ENCODE measurements at places on chromosomes 6 and 20.
A peak's percentile ranks its signal among the peaks of the same experiment; 100 is the strongest.

DNA sequence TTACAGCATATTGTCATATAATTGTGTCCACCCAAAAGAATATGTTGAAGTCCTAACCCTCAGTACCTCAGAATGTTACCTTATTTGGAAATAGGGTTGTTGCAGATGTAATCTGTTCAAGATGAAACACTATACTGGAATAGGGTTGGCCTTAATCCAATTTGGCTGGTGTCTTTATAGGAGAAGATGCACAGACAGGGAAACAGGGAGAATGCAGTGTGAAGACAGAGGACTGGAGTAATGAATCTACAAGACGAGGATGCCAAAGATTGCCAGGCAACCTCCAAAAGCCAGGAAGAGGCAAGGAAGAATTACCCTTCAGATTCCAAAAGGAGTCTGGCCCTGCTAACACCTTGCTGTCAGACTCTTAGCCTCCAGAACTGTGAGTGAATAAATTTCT is 482.9 kb downstream of the PTPRT start:
- DNase-seq: no peak

DNA sequence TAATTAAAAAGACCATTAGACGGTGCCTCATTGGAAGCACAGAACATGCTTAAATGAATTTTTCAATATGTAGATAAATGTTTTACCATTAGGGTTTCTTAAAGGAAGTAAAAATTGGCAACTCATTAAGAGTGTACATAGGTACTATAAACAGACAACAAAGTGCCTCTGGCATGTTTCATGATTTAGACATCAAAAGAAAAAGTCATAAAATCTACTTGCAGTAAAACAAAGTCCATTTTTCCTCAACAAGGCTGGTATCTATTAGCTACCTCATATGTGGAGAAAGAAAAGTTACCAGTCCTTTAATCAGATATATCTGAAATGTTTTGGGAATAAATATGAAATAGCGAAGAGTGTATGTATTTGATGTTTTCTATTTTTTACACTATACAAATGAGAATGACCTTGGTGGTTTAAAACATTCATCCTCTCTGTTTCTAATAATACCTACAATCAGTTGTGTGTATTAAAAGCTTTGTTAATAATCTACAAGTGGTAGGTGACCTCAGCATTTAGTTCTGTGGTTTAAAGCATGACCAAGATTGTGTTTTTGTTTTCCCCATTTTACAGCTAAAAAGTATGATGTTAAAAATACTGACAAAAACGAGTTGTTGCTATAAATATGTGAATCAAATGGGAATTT is 87.5 kb downstream of the HDGFL1 start:
- no peak for DNase-seq

DNA sequence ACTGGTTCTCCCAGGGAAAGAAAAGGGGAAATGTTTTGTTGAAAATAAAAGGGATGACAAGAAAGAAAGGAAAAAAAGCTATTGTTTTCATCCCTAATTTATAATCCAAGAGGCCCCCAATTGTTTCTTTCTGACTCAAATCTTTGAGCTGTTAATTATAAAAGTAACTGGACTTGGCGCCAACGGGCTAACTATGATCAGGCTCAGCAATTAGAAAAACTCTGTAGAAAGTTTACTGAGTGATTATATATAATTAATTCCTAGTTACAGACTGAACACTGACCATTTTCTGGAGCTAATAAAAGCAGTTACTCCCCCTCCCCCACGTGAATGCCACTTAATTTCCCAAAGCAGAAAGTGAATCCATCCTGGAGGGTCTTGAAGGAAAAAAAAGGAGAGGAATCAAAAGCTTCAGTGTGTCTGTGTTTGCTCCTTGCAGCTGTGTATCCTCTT is 3.2 kb downstream of the ZMYND8 start:
- DNase-seq: no peak

DNA sequence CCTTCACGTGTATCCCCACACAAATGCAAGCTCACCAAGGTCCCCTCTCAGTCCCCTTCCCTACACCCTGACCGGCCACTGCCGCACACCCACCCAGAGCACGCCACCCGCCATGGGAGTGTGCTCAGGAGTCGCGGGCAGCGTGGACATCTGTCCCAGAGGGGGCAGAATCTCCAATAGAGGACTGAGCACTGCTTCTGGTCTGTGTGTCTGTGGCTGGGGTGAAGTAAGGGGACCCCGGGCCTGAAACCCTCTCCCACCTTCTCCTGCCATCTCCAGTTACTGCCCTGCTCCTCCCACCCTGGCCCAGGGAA is 8.3 kb downstream of the MYL9 start:
- DNase-seq: no peak

- no peak for DNase-seq
Observed at GRCh38 chr20:32158943-32159660, 48.4 kb downstream of the PLAGL2 start.

DNA sequence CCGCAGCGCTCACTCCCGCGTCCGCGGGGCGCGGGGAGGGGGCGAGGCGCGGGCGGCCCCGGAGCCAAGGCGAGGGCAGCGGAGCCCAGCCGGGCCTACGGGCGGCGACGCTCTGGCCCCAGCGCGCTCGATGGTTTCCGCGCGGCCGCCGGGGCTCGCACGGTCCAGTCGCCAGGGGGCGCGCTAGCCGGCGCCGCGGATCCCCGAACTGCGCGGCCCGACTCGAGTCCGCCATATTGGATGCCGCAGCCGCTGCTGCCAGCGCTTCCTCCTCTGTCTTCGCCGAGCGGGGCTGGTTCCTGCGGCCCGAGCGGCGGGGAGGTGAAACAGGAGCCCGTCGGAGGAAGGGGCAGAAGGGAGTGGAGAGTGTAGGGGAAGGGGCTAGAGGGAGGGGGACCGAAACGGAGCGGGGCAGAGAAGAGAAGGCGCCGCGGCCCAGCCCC is at the start of gene SCAF8:
Gene SCAF8 (plus strand): TSS at position 234 of the 443 bp plus-strand sequence. CDS start 485 bp downstream, outside the sequence.
- peak; percentile 21 for DNase-seq

DNA sequence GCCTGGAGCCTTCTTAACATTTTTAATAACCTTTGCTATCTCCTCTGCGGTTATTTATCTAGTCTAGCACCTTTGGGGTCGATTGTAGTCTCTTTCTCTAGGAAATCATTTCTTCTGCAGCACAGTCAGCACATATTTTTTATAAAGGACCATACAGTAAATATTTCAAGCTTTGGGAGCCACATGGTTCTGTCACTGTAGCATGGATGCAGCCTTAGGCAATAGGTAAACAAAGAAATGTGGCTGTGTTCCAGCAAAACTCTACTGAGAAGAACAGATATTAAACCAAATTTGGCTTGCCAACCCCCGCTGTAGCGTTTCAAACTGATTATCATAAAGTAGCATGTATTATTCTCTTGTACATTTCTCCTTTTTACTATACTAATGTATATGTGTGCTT is 95.7 kb downstream of the SLC23A2 start:
- no peak for DNase-seq

DNA sequence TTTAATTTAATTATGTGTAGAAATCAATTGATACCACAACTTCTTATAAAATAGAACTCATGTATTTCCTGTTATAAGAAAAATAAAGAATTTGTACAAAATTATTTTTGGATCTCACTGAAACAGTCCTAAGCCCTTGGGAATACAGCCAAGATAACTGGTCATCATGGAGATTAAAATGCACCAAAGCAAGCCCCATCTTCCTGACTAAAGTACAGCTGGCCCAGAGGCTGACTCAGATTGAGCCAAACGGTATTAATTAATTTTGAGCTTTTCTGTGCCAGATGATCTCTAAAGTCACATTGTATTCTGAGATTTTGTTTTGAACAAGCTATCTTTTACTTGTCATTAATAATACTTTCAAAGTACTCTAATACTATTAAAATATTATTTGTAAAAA is 978.5 kb downstream of the TBC1D32 start:
- DNase-seq: peak; percentile 10

DNA sequence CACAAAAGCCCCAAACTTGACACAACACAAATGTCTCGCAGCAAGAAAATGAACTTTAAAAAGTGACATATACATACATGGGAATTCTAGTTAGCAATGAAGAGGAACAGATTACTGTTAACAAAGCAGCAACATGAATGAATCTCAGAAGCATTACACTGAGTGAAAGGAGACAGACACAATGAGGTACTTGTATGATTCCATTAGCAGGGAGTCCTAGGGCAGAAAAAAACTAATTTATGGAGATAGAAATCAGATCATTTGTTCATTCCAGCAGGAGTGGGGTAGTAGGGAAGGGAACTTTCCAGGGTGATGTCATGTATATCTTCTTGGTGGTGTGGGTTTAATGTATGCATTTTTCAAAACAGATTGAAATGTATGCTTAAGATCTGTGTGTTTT is 524.4 kb downstream of the KIF16B start:
- DNase-seq: no peak

GRCh38 chr6:5302995-5303622 is 41.8 kb downstream of the FARS2 start:
- DNase-seq: no peak

- peak; percentile 39 for DNase-seq
Observed at GRCh38 chr20:1718604-1719384, 61.2 kb upstream of the SIRPG start.

- DNase-seq: no peak
Observed at GRCh38 chr6:170282512-170283158, 8.2 kb downstream of the DLL1 start.

DNA sequence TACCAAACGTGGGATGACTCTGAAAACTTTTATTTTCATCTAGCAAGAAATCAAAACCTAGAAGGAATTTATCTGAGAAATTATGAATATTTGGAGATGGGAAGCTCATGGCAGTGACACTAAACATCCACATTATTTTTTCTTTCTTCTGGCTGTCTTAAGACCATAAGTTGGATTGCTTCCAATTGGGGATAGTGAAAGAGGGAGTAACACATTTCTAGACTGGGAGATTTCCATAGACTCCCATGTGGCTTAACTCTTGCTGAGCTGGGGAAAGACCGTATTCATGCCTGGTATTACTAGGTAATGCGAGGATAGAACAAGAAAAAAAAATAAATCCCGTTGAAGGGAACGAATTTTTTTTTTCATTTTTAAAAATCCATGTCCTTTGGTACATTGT is 120.0 kb downstream of the UTRN start:
- peak; percentile 52 for DNase-seq

GRCh38 chr20:50450881-50451752 is 59.1 kb upstream of the PTPN1 start:
- DNase-seq: peak; percentile 65

DNA sequence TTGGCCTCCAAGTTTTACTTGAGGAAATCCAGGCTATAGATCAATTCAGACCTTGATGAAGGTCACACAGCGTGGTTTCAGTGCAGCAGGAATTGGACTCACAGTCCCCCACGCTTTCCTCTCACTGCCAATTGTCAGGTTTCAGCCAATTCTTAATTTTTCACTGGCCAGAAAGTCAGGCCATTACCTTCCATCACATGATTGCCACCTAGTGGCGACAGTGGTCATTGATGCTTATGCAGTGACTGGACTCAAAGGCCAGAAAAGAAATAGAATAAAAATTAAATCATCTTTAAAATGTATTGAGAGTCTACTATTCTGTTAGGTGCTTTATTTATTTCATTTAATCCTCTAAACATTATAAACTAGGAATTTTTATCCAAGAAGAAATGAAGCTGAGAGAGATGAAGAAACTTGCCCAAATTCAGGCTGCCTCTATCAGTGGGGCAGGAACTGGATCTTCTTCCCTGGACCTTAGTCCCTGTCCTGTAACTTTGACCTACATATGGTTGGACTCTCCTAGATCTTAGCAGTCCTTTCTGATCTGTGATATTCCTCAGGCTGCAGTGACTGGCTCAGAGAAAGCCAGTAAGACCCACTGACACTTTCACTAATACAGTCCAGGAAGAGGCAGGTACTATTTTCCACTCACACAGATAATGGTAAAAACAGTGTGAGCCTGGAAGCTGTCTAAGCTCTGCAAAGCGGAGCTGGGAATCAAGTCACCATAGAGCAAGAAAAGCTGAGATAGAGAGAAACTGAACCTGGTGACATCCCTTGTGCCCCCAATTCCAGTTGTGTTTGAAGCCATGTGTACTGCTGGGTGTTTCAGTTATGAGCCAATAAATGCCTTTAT is 133.3 kb downstream of the ELOVL4 start:
- peak; percentile 12 for DNase-seq

- DNase-seq: peak; percentile 93
Observed at GRCh38 chr6:45626087-45626891, 248.6 kb upstream of the SUPT3H start.

DNA sequence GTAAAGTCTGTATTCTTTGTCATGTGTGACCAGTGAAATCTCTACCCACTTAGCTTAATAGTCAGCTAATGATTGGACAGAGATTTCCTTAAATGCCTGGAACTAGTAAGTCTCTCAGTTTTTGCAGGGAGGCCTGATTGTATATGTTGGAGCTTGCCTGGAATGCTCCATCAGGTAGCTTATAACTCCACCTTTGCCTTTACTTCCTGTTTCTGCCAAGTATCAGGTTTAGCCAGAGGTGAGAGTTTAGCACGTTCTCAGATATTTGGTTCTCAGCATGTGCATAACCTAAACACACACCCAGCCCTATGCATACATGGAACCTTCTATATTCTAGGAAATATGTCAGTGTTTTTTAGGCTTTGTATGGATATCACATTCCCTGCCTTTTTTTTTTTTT is 435.3 kb downstream of the CDKAL1 start:
- no peak for DNase-seq

- no peak for DNase-seq
Observed at GRCh38 chr6:106913676-106914280, 60.8 kb downstream of the CD24 start.

- DNase-seq: no peak
Observed at GRCh38 chr6:165854061-165854862, 191.2 kb upstream of the PDE10A start.

DNA sequence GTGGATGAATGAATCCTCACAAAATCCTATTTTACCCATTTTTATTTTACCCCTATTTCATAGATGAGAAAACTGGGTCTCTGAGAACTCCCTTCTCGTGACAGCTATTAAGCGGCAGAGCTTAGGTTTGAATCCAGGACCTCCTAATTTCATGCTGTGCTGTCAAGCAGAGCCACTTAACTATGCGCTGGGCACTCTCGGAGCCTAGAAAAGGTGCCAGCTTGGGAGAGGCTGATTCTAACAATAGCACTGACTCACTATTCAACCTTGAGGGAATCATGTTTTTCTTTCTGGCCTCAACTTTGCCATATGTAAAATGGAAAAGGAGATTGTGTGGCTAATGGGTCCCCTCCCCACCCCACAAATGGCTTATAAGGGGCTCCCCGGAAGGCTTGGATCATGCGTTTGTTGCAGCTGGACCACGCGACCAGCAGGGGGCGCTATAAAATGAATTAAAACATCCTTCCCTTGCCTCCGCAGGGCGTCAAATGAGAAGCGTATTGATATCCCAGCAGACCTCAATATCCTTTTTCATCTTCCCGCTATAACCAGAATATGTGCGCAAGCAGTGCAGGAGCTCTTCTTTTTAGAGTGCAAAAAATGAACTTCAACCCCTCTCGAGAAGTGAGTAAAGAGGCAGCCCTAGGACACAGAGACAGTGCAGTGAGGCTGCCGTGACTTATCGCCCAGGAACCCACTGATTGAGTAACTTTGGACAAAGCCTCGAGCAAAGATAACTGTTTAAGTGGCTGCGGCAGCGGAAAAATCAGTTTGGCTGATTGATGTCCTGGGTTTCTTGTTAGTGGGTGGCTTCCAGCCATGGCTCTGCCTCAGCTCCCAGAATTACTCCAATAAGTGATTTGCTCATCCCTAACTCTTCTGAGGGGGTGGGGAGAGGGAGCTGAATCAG is 12.8 kb upstream of the PDYN start:
- DNase-seq: no peak

Measured in skeletal muscle cell (primary cell).